Cardiac septum (tissue), 1 donor: ENCODE measurements at places on chromosomes 3 and 15. TPM values are rescaled to one million over a fixed set of nuclear protein-coding genes. Genes with fewer than 3 reads are reported as not detected.

- DNase-seq, result peak; percentile 76
Measured at GRCh38 chr3:46848271-46849044, 14.8 kb downstream of the MYL3 start.

DNA sequence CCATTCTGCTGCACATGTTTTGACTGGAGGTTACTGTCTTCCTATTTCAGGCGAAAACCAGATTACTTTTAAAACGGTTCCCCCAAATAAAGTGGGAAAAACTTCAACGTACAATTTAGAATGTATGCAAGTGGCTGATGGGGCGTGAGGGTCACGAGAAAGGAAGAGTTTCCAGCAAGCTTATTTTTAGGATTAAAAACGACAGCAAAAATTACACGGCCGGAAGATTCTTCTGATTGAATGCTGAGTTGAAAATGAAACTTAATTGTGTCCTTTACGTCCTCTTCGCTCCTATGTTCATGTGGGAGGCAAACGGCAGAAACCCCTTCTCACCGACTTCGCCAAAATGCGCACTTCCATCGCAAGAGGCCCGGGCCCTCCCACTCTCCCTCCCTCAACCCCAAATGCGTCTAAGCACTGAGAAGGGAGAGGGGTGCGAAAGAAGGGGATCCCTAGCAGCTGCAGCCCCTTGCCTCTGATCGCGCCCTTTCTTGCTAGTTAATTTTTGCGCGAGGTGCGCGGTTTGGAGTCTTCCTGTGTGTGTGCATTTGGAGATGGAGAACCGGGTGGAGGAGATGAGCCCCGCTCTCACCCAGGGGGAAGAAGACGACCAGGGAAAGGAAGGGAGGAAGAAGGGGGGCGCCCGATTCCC, 656 bp downstream of the CD47 start:
- DNase-seq, result peak; percentile 78

GRCh38 chr3:190229632-190230424, 92.4 kb downstream of the CLDN1 start:
- no peak for DNase-seq

Gene HDC
- total RNA-seq, result 1.00 TPM

DNA sequence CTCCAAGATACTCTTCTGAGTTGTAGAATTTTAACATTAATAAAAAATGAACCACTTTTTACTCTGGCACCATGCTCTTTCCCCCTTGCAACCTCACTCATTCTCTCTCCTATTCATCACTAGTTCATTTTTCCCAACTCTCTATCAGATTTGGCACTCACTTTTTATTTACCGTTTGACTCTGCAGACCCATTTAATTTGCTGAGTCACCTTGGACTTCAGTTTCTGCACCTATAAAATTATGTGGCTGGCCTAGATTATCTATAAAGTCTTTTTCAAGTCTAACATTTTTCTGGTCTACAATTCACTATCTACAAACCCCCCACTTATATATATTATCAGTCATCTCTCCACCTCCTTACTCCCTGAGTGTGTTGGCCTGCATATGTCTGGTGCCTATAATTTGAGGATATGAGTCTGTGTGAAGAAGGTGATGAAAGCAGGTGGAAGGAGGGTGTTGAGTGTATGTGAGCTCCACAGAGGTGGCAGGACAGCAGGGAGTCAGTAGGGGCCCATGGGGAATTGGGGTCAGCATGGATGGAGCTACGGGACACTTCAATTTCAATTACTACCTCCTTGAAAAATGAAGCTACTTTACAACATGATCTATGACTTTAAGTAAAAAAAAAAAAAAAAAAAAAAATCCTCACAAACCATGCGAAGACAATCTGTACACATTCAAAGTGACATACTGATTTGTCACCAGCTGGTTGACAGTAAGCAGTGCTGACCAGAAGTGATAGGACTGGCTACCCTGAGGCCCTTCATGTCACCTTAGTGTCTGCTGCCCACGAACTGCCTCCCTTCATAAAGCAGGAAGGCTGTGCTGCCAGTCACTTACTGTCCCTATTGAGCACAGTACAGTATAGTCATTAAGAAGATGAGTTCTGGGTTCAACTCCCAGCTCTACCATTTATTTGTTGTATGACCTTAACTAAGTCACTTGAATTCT, 334.2 kb upstream of the IL12A start:
- no peak for DNase-seq

GRCh38 chr3:24432989-24433388, 61.7 kb downstream of the THRB start:
- DNase-seq, result no peak

DNA sequence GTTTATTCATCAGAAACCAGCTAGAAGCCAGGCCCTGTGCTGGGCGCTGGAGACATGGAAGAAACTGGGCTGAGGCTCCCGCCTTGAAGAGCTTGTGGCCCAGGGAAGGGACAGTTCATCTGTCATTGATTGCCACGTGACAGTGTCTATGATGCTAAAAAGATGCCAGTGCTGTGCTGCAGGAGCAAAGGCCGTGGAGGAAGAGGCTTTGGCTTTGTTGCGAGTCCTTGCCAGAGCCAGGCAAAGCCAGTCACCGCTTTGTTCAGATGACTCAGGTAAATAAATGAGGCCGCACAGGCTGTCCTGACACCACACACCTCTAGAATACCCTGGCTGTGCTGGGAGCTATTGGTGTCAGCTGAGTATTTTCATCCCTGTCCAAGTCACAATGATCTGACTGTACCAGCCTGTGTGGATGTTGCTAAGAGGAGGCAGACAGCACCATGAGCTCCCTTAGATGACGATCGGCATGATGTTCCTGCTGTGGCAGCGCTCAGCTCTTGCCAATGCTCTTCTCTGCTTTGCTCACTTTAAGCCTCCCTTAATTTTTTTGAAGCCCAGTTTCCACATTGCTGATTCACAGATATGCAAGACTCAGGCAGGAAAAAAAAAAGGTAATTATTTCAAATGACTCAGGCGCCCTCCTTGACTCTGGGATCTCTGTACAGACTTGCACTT, 77.5 kb downstream of the CCNL1 start:
- no peak for DNase-seq

GRCh38 chr15:80580106-80580505, 115.0 kb upstream of the ABHD17C start:
- peak; percentile 24 for DNase-seq

DNA sequence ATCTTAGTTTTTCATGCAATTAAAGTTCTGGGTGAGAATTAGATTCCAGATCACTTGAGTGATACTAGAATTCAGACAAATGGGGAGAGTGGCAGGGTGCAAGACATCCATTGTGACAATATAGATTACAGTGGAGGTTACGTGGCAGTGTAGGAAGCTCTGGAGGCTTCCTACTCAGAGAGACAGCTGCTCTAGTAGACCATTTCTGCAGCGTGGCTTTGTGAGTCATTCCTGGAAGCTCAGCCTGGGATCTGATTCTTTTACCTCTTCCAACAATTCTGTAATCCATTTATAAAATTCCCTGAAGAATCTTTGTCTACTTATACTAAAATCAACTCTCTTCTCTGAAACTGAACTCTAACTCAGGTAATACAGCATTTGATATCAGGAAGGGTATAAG, 90.4 kb upstream of the ASB14 start:
- no peak for DNase-seq

- DNase-seq, result no peak
Measured at GRCh38 chr3:74372743-74373142, 241.7 kb downstream of the CNTN3 start.

Gene EPM2AIP1
- total RNA-seq, result 22.1 TPM

DNA sequence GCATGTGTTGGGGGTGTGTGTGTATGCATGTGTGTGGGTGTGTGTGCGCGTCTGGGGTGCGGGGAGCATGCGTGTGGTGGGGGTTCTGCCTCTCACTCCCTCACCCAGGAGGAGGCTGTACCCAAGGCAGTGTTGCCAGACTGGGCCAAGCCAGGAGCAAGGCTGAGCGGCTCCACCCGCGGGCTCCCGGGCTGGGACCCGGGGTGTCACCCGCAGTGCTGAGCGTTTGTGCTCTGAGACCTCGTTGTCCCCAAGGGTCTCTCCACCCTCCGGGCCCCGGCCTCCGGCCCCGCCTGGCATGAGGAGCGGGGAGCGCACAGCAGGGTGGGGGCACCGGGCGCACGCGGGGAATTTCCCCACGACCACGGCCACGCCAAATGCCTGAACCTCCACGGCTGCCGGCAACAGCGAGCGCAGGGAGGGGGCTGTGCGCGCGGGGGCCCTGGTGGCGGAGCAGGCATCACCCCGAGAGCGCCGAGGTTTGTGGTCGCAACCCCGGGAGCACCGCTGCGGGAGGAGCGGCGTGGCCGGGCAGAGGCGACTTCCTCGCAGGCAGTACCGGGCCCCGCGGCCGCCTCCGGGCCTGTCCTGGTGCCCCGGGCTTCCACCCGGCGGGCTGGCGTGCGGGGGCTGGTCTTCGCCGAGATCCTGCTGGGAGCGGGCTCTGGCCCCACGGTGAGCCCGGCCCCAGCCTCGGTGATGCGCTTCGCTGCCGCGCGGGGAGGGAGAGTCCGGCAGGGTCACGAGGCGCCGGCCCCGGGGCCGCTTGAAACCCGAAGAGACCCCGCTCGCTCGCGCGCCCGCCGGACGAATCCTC, 7.4 kb upstream of the OCA2 start:
- peak; percentile 69 for DNase-seq

GRCh38 chr3:71903112-71903495, 118.2 kb upstream of the PROK2 start:
- no peak for DNase-seq

Gene FBXL2
- total RNA-seq, result 3.6 TPM

Gene RNU6-1
- not detected for total RNA-seq

Gene ROBO2
- total RNA-seq, result 0.11 TPM

DNA sequence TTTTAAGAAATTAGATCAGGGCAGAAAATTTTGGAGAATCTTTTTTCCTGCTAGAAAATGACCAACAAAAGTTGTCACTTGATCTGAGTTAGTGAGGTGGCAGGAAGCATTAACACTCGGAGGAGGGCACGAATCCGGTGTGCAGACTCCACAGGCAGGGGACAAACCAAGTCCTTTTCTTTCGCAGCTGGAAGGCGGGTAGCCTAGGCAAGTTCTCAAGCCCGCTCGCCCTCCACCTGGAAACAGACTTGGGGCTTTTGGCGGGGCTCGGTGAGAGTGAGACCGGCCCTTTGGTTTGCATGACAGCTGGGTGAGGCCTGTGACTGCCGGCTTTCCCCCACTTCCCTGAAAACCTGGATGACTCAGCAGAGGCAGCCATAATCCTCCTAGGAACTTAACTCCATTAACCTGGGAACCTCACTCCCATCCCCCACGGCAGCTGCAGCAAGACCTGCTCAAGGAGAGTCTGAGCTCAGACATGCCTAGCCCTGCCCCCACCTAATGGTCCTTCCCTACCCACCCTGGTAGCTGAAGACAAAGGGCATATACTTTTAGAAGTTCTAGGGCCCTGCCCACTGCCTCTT, 134.8 kb downstream of the MFSD1 start:
- DNase-seq, result no peak

Gene CKMT1B
- not detected for total RNA-seq

GRCh38 chr15:26759986-26760385, 12.9 kb downstream of the GABRB3 start:
- no peak for DNase-seq

Gene NRROS
- total RNA-seq, result 2.6 TPM

DNA sequence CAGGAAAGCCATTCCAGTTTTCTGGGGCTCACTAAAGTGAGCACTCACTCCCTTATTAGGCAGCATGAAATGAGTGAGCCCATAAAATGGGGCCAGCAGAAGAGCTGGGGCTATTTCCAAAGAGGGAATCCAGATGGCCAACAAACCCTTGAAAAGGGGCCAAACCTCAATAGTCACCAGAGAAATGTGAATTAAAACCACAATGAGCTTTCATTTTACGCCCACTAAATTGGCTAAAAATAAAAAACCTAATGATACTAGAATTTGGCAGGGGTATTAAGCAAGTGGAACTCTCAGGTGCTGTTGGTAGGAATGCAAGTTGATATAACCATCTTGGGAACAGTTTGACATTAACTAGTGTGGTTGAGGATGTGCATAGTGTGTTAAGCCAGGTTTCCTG, 42.1 kb upstream of the RAF1 start:
- no peak for DNase-seq

DNA sequence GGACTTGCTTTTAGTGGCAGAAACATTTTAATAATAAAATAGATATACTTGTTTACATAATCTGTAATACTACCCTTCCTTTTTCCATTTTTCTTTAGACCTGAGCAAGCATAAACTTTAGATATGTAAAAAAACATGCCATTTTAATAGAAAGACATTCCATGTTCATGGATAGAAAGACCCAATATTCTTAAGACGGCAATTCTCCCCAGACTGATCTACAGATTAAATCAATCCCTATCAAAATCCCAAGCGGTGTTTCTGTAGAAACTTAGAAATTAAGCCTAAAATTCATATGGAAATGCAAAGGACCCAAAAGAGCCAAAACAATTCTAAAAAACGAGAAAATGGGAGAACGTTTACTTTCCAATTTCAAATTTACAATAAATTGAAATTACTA, 11.6 kb downstream of the MRPS25 start:
- DNase-seq, result no peak

GRCh38 chr15:89963301-89964231, 37.6 kb upstream of the ZNF710 start:
- peak; percentile 83 for DNase-seq
